Vagina (tissue), 2 donors: ENCODE measurements at places on chromosomes 7 and 10. TPM values are rescaled to one million over a fixed set of nuclear protein-coding genes. Genes with fewer than 3 reads are reported as not detected.

Gene PLAC9
- 61.4 TPM for total RNA-seq

Gene LDB1
- 62.6 TPM for total RNA-seq

Gene PYROXD2
- 7.1 TPM for total RNA-seq

DNA sequence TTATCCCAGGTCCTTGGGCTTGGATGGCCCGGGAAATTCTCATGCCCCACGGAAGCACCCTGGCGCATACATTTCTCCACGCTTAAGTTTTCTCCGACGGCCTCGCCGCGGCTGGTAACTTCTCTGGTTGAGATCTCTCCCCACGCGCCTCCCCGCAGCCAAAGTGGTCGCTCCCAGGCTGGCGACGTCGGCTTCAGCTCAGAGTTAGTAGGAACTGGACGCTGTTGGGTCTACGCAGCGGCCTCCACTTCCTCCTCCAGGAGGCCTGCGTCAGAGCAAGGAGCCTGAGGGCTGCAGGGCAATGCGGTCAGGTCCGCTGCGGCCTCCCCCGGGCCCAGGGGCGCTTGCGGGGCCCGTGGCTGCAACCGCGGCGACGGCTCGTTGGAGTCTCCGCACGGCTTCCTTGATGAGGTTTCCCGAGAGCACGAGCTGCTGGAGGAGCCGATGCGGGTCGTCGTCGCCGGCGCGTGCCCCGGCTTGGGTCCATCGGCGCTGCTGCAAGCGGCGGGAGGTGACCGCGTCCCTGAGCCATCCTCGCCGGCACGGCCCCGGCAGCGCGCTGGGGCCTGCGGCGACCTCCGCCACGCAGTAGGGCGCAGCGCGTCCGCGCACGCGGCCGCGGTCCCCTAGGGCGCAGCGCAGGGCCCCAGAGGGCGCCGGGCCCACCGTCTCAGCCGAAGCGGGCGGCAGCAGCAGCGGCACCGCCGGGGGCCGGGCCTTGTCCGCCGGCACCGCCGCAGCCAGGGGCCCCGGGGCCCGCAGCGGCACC, 744 bp downstream of the FRAT2 start:
- peaks cover 73% of the 10 kb centered on the region for H3K4me1 ChIP-seq
- peak overlapping the region; percentile 94 for H3K27ac ChIP-seq
- H3K27me3 ChIP-seq: no peaks in the 10 kb centered on the region
- H3K4me3 ChIP-seq: peak overlapping the region; percentile 75

DNA sequence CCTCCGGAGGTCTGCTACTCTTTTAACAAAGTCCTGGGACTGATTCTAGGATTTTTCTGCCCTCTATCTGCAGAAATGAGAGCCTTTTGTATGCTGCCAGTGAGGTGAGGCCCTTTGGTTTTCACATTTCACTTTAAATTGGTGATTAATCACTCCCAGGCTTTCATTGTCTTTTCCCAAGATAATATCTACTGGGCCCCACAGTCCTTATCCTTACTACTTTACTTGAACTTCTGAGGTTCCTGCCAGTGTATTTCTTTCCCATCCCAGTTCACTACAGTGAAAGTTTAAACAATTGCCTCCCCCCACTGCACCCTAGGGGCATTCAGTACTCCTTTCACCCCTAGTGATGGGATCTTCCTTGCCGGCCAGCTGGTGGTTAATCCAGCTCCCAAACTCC, 127.4 kb upstream of the INHBA start:
- no peaks in the 10 kb centered on the region for H3K27me3 ChIP-seq
- no peaks in the 10 kb centered on the region for H3K4me1 ChIP-seq
- no peak overlapping the region for H3K4me3 ChIP-seq
- no peak overlapping the region for H3K27ac ChIP-seq

DNA sequence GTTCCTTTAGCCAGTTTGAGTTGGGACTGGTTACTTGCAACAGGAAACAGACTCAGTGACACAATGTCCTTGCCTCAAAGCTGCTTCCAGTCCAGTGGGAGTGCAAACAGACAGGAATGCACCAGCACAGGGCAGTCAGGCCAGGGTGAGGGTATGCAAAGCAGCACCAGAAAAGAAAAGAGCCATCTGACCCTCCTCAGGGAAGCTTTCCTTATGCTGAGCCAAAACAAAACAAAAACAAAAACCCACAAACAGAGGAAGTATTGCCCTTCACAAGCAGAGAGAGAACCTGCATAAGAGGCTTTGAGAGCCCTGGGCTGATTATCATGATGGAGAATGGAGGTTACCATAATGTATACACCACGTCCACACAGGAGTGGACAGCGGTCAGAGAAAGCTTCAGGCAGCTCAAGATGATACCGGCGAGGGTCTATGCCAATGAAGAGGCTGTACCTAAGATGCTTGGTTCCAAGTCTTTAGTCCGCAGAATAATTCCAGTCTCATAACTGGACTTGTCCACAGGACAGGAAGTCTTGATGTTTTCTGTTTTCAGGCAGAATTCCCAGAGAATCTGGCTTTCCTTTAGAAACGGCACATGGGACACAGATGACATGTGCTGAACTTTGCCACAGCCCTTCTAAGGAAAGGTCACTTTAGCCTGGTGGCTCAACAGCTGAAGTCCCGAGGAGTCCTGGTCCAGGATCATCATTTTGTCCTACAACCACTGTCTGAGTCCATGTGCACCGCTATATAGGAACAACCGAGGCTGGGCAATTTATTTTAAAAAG, 263.3 kb downstream of the TNS3 start:
- no peaks in the 10 kb centered on the region for H3K27me3 ChIP-seq
- H3K36me3 ChIP-seq: peaks cover 5% of the 10 kb centered on the region
- no peak overlapping the region for H3K27ac ChIP-seq
- peaks cover 7% of the 10 kb centered on the region for H3K4me1 ChIP-seq

DNA sequence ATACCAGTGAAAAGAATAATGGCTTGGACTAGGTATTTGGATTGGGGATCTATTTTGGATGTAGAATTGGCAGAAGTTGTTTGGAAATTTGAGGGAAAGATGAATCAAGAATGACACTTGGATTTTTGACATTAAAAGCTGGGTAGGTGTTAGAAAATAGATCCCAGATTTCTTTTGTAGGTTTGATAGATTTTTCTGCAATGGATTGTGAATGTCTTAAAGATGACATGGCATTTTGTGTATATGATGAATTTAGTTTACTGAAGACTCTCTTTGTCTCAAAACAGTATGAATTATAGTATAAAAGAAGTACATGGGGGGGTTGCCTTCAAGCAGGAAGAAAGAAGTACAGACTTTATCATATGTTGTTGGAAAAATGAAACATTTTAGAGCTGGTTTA, 75.8 kb downstream of the MPLKIP start:
- H3K36me3 ChIP-seq: peaks cover 11% of the 10 kb centered on the region
- H3K27me3 ChIP-seq: no peaks in the 10 kb centered on the region
- no peak overlapping the region for H3K4me3 ChIP-seq
- no peaks in the 10 kb centered on the region for H3K4me1 ChIP-seq
- H3K27ac ChIP-seq: no peak overlapping the region

DNA sequence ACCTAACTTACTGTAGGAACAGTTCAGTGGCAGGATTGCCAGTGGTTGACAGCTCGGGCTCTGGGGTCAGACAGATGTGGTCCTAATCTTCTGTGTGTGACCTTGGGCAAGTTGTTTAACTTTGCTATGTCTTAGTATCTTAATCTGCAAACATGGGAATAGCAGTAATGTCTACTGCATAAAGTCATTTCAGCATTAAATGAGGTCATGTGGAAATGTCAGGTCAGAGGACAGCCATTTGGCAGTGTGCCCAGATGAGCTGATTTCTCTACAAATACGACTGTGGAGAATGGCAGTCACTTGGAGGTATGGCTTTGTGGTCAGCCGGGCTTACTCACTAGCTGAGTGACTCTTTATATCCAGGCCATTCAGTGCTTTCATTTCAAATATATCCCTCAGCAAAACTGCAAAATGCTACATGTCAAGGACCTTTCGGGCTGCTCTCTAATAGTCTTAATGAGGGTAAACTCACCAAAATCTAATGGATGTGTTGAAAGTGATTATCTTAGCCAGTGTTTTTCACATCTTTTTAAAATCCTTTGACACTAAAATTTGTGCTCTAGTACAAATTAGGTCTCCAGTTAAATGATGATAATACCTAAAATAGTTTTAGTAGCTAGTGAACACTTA, 171.4 kb downstream of the ST7 start:
- H3K4me1 ChIP-seq: no peaks in the 10 kb centered on the region
- no peak overlapping the region for H3K4me3 ChIP-seq
- no peak overlapping the region for H3K27ac ChIP-seq

- no peaks in the 10 kb centered on the region for H3K4me1 ChIP-seq
- no peaks in the 10 kb centered on the region for H3K36me3 ChIP-seq
- H3K4me3 ChIP-seq: no peak overlapping the region
- H3K27ac ChIP-seq: no peak overlapping the region
- H3K27me3 ChIP-seq: no peaks in the 10 kb centered on the region
These were observed 12.1 kb upstream of the TRUB1 start for GRCh38 chr10:114925587-114926586.
